ENCODE measurements at places on chromosomes 13 and 19.
A peak's percentile ranks its signal among the peaks of the same experiment; 100 is the strongest.

DNA sequence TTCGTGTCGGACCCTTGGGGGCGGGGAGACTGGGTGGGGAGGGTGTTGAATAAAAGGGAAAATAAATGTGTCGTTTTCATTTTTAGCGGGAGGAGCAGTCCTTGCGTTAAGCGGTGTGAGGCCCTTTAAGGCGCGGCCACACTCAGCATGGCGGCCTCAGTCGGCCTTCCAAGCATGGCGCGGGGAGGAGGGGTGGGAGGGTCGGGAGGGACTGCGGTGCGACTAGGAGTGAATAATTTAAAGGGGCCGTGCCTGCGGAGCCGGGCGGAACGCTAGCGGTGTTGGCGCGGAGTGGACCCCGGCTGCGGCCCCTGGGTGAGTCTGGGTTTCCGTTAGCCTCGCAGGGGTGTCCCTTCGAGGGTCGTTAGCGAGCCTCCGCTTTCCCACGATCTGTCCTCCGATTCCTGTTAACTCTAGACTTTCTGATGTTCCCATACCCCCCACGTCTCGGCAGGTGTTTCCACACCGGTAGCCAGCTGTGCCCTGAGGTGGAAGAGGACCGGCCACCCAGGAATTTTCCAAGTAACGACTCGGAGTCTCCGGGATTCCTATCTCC is 1.5 kb upstream of the PNPLA6 start:
- DNase-seq: peak; percentile 95

DNA sequence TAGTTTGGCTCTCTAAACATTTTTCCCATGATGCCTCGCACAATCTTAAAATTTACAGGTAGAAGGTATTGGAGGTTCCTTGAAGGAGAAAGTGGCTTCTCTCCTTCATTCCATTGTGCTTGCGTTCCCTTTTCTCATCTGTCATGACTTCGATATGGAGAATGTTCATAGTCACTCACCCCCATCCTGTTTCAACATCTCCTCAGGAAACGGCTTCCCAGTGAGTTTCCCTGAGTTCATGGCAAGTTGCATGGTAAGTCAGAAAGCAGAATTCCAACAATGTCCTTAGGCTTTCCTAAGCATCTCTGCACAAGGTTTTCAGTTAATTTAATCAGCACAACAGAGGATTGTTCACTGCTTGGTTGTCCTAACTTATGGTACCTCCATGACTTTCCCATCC is 581.8 kb upstream of the SLITRK5 start:
- no peak for DNase-seq

GRCh38 chr13:80083081-80083852 is 257.7 kb downstream of the SPRY2 start:
- no peak for DNase-seq

DNA sequence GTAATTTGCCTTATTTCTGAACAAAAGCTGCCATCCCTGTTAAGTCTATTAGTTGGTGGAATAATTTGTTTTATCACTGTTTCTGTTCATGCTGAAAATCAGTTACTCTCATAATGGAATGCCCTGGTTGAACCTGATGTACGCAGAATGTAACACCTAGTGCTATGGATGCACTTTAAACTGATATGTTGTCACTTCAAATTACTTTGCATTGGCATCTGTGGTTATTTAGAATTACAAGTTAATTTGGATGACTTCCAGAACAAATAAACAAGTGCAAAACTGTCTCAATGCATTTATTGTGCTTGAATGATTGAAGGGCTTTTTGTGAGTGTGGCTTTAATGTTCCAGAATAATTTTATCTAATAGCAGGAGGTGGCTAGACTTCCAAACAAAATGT is 368.2 kb upstream of the SLITRK5 start:
- DNase-seq: no peak

DNA sequence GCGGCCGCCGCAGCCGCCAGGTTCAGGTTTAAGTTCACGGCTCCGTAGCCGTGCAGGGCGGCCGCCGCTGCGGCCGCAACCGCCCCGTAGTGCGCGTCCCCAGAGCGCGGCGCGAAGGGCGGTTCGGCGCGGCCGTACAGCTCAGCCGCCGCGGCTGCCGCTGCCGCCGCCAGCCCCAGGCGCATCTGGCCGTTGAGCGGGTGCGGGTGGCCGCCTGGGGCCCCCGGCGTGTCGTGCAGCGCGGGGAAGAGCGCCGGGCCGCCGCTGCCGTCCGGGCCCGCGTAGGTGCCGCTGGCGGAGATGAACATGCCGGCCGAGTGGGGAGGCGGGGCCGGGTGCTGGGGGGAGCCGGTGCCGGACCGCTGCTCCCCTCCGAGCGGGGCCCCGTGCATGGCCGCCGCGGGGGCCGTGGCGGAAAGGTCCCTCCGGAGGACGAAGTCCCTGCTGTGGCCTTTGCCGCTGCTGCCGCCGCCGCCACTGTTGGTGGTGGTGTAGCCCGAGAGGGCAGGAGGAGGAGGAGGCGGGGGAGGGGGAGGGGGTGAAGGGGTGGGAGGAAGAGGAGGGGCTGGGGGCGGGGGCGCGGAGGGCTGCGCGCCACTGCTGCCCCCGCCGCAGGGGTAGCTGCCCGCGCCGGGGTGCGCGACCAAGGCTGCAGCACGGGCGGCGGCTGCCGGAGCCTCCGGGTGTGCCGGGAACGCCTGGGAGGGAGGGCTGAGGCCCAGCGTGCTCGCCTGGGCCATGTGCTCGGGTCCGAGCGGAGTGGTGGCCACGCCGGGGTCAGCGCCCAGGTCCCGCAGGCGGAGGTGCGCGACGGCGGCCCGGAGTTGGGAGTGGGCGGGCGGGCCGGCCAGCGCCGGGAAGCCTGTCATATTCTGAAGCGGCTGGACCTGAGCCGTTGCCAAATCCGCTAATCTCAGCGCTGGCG is 654 bp downstream of the ZIC5 start:
- DNase-seq: no peak

DNA sequence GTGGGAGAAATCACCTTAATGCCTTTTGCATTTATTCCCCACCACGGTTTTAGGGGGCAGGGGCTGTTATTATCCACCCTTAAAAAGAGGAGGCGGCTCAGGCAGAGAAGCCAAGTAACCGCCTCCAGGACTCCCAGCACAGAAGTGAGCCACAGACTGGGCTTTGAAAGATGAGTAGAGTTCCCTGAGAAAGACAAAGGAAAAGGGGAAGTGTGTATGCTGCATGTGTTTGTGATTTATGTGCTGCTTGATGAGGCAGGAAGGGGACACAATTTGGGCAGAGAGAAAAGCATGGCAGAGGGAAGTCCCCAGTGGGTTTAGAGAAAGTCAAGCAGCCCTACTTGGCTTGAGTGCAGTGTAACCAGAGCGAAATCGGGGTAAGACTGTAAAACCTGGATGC is 85.0 kb downstream of the DOCK9 start:
- DNase-seq: no peak

DNA sequence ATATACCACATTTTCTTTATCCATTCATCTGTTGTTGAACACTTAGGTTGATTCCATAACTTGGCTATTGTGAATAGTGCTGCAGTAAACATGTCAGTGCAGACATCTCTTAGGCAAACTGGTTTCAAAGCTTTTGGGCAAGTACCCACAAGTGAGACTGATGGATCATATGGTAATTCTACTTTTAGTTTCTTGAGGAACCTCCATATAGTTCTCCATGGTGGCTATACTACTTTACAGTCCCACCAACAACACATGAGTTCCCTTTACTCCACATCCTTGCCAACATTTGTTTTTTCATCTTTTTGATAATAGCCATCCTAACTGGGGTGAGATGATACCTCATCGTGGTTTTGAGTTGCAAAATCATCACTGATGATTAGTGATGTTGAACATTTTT is 8.5 kb downstream of the CYSLTR2 start:
- DNase-seq: no peak

GRCh38 chr13:47546391-47547225 is 454.5 kb downstream of the SUCLA2 start:
- no peak for DNase-seq

- no peak for DNase-seq
These were observed 527.9 kb downstream of the MYO16 start for GRCh38 chr13:109157275-109157674.

DNA sequence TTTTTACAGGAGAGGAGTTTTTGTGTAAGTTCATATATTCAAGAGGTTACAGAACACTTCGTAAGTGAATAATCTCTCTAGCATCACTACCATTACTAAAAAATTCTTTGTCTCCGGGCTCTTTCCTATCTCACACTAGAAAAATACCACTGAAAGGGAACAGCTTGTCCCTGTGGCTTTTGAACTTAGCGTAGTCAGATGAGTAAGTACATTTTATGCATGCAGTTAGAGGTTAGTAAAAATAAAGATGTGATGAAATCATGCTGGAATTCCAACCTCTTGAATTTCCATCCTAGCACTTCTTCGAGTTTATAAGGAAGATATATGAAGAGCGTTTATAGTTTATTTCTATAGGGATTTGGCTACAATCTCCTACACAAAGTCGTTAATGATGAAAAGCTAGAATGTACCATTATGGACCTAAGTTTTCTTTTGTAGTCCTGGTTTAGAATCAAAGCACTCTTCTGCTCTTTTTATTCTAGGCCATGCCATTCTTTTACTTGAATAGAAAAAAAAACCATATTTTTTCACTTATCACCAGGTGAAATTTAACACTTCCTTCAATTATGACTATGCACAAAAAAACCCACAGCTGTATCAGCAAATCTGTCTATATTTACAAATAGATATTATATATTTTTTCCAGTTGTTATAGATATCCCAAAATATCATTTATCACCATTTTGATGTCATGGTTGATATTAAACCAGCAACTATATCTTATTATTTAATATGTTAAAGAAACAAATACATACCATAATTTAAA is 139.9 kb upstream of the PCDH9 start:
- DNase-seq: no peak

DNA sequence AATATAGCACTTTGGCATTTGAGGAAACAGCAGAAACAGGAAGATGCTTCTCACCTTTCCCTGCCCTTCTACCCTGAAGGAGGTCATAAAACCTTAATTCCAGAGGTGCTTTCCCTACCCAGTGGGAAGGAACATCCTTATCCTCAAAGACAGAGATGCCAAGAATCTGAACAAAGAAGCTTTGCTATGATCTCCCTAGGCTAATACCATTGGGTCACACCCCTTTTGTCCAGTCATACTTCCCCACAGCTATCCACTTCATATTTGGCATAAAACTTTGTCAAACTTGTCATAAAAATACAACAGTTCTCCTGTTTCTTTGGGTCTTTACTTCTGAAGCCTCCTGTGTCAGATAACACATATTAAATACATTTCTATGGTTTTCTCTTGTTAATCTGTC is 21.7 kb upstream of the RXFP2 start:
- no peak for DNase-seq

DNA sequence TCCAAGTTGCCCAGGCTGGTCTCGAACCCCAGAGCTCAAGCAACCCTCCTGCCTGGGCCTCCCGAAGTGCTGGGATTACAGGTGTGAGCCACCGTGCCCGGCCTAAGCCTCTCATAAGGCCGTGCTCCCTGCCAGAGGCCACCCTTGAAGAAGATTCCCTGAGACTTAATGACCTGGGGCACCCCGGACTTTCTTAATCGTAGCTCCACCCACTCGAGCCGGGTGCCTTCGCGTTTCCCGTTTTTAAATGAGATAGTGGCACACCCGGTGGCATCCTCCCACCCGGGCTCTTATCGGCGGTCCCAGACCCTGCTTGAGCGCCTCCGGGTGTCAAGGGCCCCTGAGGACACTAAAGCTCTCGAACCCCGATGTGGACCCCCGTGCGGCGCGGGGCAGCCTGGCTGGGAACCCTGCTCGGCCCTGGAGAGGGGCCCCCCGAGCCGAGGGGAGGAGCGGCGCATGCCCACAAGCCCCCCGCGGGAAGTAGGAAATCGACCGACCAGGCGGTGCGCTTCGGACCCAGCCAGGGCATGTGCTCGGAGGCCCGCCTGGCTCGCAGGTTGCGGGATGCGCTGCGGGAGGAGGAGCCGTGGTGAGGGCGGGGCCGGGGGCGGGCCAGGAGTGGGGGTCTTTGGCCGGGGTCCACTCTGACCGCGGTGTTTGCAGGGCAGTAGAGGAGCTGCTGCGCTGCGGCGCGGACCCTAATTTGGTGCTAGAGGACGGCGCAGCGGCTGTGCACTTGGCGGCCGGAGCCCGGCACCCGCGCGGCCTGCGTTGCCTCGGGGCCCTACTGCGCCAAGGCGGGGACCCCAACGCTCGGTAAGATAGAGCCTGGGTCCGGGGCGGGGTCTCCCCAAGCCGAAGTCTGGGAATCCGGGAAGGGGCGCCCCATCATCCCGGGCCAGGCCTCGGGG is at the start of gene ANKLE1:
TSS of gene ANKLE1 (plus strand) at position 511 of the 914 bp plus-strand sequence. CDS start at position 531, 20 bp downstream.
- no peak for DNase-seq

DNA sequence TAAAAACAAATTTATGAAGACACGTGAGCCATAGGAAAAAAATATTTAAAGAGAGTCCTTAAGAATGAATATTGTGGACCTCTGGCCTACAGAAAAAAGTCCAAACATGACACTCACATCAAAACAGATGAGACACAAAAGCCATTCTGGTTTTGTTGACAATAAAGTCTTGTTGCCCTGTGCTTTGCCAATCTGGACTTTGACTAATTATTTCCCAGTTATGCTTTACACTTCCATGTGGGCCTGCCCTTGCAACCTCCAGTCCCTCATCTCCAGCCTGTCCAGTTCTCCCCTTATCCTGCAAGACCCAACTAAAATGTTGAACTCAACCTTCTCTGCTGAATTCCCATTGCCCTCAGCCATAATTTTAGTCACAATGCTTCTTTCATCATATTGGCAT is 184.5 kb upstream of the SERP2 start:
- DNase-seq: no peak

DNA sequence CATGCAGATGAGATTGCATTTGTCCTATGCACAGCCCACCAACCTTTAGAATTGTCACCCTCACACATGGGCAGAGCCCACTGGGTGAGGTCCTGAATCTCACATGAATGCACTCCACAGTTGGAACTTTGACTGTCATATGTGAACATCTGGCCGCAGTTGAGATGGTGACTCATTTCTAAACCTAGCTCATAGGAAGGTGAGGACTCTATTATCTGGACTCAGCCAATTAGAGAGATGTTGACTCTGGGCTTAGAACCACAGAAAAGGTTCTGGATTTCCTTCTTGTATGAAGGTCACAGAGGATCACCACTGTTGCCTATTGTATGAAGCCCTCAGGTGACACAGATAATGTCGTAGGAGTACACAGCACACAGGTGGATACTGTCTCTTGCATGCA is 25.6 kb upstream of the ZNF681 start:
- no peak for DNase-seq

- no peak for DNase-seq
These were observed 178.7 kb upstream of the PCDH9 start for GRCh38 chr13:67408798-67409197.

DNA sequence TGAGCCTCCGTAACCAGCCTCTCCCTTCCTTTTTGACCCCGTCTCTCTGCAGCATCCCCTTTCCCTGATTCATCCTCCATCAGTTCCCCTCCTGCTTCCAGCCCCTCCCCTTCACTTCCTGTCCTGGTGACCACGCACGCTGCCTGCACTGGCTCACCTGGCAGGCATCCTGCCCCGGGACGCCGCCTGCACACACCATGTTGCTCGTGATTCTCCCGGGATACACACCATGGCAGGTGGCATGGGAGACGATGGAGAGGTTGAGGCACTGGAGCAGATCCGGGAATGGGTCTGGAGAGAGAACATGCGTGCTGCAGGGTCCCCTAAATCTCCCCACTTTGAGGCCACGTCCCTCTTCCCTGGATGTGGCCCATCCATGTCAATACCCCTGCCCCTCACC is 4.2 kb downstream of the KLK12 start:
- peak; percentile 52 for DNase-seq

- no peak for DNase-seq
These were observed 204.1 kb downstream of the KATNAL1 start for GRCh38 chr13:30103161-30103840.

GRCh38 chr13:98222081-98222554 is 45.0 kb upstream of the RNF113B start:
- no peak for DNase-seq

GRCh38 chr13:19657872-19658591 is 24.6 kb downstream of the MPHOSPH8 start:
- no peak for DNase-seq

Data from sigmoid colon (tissue), 7 donors.